ENCODE measurements at places on chromosomes 2 and 18.

GRCh38 chr18:13444430-13445240 is 226.1 kb downstream of the LDLRAD4 start:
- DNase-seq: no peak

GRCh38 chr2:241947401-241947800 is 77.9 kb downstream of the RTP5 start:
- DNase-seq: no peak

DNA sequence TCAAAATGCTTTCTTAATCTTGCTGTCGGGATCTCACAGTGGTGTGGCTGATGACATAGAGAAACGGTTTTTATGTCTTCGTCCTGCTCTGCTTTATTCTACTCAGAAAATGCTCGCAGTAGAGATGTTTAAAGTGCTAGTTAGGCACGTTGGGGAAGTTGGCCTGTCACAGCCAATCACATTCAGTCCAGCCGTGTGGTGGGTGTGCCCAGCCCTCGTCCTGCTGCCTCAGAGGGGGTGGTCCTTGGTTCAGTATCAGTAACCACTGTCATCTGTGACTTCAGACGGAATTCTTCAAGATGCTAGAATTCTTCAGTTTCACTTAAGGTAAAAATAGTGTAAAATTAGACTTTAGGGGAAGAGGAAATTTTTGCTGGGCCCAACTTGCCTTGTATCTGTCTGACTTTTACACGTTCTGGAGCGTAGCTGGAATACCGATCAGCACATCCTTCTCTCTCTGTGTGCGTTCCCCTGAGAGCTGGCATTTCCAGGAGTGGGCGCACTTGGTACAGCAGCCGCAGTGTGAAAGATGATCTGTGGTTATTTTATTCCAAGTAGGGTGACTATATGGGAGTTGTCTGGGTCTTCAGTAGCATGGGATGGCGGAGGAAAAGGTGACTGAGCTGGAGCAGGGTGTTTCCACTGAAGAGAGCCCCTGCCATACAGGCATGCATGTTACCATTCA is 18.5 kb downstream of the TRAF3IP1 start:
- DNase-seq: no peak

GRCh38 chr2:10787176-10787968 is 25.2 kb downstream of the PDIA6 start:
- peak; percentile 49 for DNase-seq
